ENCODE measurements at places on chromosomes 7 and 10.

GRCh38 chr7:113268757-113269156, 150.4 kb upstream of the SMIM30 start:
- no peak for DNase-seq

GRCh38 chr7:149741629-149742028, 31.8 kb downstream of the ZNF467 start:
- no peak for DNase-seq

DNA sequence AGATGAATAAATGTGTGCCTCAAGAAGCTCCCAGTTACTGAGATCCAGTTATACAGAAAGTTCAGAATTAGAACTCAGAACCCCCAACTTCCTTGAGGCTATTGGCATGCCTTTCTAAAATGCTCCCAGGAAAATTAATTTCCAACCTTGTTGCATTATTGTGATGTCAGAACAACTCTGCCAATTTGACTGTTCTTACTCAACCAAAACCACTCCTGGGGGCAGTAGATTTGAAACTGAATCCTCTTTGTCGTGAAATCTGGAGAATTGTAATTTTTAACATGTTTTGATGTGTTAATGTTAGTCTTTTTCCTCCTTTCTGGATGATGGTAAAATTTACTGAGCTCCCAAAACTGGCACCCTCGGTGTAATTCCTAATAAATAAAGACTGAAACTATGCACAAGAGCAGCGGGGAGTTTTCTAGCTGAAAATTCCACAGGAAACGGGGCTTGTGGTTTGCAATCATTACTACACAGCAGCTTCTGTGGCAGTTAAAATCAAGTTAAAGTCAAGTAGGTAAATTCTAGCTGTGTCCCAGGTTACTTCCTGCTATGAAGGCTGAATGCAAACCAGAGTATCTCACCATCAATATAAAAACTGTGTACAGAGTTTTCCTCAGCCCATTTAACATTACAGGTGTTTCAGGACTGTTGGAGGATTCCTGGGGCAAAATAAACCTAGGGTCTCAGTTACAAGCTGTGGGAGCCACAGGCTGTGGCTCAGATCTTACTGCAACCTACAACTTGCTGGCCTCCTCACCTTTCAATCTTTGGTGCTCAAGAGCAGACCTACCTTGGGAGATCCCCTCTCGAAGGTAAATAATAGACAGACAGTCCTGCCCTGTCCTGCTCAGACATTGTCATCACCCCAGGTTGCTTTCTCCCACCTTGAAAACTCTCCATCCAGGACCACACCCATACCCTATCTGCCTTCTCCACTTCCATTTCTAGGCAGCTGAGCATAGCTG, 156.3 kb upstream of the KMT2E start:
- DNase-seq, result no peak

GRCh38 chr10:114017271-114017670, 26.4 kb upstream of the ADRB1 start:
- DNase-seq, result no peak

GRCh38 chr7:73618538-73618937, 5.8 kb downstream of the MLXIPL start:
- DNase-seq, result no peak

- no peak for DNase-seq
Observed at GRCh38 chr7:148763622-148764021, 64.9 kb downstream of the CUL1 start.

DNA sequence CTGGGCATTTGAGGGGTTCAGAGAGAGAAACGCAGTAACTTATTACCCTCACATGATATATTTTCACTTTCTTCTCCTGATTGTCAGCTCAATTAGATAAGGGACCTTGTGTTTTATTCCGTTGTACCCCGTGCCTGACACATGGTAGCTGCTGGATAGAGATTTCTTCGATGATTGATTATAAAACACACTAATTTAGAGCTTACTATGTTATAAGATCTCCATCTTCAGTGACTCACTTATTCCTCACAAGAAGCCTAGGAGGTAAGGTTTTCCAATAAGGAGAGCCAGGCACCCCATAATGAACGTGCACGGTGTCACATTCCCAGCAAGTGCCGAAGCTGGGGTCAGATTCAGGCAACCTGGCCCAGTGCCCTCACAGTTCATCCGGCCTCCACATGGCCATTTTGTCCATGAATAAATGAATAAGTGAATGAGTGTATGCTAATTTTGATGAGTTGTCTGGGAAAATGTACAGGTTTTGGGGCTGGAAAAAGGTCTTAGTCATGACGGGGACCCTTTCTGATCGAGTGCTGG, 138.1 kb upstream of the CDCA7L start:
- no peak for DNase-seq

DNA sequence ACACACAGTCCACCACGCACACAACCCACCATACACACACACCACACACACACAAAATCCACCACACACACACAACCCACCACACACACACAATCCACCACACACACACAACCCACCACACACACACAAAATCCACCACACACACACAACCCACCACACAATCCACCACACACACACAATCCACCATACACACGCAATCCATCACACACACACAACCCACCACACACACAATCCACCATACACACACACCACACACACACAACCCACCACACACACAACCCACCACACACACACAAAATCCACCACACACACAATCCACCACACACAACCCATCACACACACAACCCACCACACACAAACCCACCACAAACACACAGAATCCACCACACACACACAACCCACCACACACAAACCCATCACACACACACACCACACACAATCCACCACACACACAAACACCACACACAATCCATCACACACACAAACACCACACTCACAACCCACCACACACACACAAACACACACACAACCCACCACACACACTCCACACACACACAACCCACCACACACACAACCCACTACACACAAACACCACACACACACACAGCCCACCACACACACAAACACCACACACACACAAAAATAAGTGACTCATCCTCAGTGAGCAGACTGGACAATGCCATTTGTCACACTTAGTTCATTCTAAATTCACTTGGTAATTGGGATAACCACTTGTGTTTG, 8.8 kb upstream of the REPIN1 start:
- no peak for DNase-seq

DNA sequence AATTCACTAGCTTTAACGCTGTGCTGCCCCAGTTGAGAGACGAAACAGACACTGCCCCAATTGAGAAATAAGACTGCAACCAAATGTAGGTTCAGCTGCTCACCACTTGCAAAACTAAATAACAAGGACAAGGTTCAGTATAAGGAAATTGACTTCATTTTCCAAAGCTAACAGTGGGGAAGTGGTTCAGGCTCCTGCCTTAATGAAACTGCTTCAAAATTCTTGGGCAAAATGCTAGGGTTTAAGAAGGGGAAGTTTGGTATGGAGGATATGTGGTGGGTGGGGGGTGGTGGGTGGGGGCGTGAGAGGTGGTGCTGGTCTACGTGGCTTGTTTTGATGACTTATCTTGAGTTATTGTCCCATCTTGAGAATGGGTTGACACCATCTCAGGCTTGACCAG, 21.8 kb downstream of the MRPL32 start:
- no peak for DNase-seq

GRCh38 chr10:129852829-129853561, 111.1 kb downstream of the EBF3 start:
- DNase-seq, result no peak

GRCh38 chr7:157560710-157561522, 224.1 kb downstream of the DNAJB6 start:
- DNase-seq, result no peak

- DNase-seq, result no peak
Observed at GRCh38 chr7:9407816-9408215, 974.4 kb downstream of the NXPH1 start.
